Pulmonary artery endothelial cell (primary cell): ENCODE measurements at places on chromosomes 5 and 9. TPM values are rescaled to one million over a fixed set of nuclear protein-coding genes. Genes with fewer than 3 reads are reported as not detected.

DNA sequence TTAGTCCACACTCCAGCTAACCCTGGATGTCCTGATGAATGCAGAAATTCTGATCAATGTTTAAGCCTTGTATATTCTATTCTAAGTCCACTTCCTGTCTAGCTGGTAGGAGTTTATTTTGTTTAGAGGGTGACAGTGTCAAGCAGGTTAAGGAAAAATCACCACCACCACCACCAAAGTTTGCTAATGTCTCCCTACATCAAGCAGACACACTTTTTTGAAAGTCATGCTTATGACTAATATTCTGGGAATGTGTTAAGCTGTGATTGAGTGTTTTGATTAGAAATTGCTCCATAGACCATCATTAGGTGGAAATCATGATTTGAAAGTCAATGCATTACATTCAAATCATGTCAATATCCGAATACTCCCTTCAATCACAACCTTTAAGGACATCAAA, 1530.1 kb downstream of the MAT2B start:
- DNase-seq = no peak

GRCh38 chr9:21001581-21001980, 29.9 kb downstream of the HACD4 start:
- no peak for DNase-seq

DNA sequence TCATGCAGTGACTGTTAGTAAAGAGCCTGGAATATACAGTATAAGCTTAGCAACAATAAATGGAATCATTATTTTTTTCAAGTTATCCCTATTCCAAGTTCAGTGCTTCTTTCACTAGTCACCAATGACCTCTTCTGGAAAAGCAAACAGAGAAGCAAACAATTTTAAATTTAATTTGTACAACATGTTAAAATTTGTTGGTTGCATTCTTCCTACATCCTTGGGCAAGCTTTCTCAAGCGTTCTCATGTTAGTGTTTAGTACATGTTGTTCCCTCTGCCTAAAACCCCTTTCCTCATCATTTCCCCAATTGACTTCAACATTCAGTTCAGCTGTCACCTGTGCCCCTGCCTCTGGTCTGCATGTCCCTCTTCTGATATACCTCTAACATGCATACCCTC, 123.4 kb downstream of the SEC61B start:
- DNase-seq = no peak

NLN gene
- 46.0 and 73.0 TPM in 2 replicates for total RNA-seq

NR5A1 gene
- total RNA-seq = not detected in 2 replicates

DEPDC1B gene
- total RNA-seq = 11.7 and 22.6 TPM in 2 replicates

IFNK gene
- total RNA-seq = not detected in 2 replicates

MEIKIN gene
- total RNA-seq = 0.07 TPM in 1 of 2 replicates, not detected in the other
